ENCODE measurements at places on chromosomes 12 and 14.

- no peak for DNase-seq
Measured at GRCh38 chr14:36319899-36320199, 588 bp downstream of the MBIP start.

- DNase-seq: no peak
Measured at GRCh38 chr14:19743256-19743655, at the start of gene OR4Q3. Gene OR4Q3 (plus strand): TSS chr14:19743571.

- DNase-seq: no peak
Measured at GRCh38 chr14:23492618-23493272, 23.2 kb downstream of the NGDN start.

- DNase-seq: no peak
Measured at GRCh38 chr12:13177906-13178305, 18.6 kb upstream of the EMP1 start.
